ENCODE measurements at places on chromosomes 4 and X.

DNA sequence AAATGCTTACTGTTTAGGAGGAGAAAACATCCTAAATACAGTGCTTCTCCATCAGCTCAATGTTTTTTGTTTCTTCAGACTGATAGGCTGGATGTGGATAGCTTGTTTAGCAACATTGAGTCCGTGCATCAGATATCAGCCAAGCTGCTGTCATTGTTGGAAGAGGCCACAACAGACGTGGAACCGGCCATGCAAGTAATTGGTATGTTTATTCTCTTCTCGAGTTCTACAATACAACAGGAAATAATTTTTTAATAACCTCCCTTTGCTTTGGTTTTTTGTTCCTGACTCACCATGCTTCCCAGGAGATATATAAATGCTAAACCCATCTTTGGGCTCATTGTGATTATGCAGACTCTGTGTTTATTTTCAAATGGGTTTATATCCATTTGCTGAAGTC, 60.9 kb downstream of the ARHGEF38 start:
- DNase-seq, result no peak

DNA sequence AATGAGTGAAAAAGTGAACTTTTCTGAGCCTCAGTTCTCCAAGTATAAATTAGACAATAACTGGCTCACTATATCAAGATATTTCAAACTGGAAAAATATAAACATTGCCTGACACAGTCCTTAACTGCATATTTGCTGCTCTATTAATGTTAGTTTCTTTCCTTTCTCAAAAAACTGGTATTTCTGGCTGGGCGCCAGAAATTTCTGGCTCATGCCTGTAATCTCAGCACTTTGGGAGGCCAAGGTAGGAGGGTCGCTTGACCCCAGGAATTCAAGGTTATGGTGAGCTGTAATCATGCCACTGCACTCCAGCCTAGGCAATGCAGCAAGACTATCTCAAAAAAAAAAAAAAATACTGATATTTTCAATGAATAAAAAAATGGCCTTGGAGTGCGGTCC, 227.0 kb downstream of the MAGEB17 start:
- DNase-seq, result peak; percentile 12

DNA sequence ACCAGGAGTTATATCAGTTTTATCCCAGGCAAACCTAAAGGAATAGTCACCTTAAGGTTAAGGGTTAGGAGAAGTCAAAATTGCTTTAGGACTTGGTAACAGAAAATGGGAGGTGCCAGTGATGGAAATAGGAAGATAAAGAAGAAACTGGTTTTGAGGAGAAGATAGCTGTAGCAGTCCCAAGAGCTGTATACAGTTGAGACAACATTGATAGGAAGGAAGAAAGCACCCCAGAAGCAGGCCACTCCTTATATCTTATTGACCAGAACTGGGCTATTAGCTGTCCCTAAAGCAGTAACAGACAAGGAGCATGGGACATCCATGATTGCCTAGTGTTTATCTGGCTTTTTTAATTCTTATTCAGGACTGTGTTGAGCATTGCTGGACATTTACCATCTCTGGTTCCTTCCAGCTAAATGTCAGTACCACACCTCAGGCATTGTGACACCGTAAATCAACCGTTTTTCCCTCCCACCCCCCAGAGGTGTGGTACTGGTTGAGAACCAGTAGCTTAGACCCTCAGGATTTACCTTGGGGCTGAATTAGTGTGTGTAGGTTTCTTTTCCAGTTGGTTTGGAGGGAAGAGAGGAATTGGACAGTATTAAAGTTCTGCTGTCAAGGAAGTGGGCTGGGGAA, 2.0 kb upstream of the PGRMC2 start:
- no peak for DNase-seq

- peak; percentile 18 for DNase-seq
These were observed 85.1 kb upstream of the UCP1 start for GRCh38 chr4:140653718-140654494.

DNA sequence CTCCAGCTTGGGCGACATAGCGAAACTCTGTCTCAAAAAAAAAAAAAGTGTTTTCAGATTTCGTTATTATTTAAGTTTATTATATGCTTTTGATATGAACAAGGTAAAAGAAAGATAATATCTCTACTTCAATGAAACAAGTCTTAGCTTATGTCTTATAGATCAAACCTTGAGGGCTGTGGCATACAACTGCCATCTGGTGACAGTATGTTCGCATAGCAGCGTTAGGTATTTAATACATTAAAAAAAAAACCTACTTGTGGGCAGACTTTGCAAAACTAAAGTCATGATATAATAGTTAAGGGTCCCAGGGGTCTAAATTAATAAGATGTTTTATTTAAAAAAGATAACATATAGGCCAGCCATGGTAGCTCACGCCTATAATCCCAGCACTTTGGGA, 161.2 kb upstream of the AMOT start:
- DNase-seq, result peak; percentile 0

DNA sequence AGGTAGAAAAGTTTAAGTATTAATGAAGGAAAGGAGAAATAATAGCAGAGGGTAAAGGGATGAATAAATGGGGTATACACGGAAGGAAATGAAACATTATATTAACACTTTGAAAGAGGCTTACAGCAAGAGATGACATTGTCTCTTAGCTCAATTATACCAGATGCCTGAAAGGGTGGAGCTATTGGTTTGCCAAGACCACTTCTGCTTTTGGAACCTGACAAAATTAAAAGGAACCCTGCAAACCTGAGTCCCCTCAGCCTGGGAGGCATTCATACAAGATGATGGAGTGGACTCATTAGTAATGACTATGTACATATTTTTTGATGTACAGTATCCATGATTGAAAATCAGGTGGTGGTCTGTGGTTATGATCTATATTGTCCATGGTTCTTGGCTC, 45.1 kb upstream of the HPF1 start:
- no peak for DNase-seq

GRCh38 chr4:8912089-8912455, 40.4 kb upstream of the HMX1 start:
- DNase-seq, result no peak

DNA sequence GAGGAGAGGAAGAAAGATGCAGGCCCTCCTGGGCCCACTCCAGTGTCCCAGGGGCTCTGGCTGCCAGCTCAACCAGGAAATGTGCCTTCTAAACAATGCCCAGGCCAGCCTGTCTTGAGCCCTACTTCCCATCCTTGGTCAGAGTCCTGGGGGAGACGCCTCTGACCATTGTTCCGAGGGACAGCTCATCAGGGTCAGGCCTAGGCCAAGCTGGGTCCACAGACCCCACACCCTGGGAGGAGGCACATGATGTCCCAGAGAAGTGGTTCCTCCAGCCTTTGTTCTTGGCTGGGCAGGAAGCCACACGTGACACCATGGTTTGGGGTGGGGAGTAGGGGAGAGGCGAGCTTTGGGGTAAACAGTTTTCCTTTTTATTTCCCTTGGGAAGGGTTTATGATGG, 102.5 kb downstream of the EFNB1 start:
- no peak for DNase-seq

GRCh38 chrX:18927558-18927957, 56.4 kb downstream of the PHKA2 start:
- DNase-seq, result no peak

DNA sequence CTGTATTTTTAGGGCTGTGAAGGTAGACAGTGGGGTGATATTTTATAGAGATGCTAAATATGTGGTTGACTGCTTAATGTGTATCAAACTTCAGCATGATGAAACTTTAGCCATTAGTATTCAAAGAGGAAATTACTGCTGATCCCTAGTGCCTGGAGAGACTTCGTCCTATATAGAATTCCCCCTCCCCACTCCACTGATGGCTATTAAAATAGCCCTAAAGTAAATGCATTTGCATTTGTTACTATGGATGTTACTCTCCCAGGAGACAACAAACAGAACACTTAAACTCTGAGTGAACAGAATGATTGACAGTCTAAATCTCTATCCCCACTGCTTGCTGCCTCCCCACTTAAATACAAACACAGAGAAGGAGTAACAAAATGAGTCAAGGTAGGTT, 39.1 kb downstream of the ADGRL3 start:
- no peak for DNase-seq

DNA sequence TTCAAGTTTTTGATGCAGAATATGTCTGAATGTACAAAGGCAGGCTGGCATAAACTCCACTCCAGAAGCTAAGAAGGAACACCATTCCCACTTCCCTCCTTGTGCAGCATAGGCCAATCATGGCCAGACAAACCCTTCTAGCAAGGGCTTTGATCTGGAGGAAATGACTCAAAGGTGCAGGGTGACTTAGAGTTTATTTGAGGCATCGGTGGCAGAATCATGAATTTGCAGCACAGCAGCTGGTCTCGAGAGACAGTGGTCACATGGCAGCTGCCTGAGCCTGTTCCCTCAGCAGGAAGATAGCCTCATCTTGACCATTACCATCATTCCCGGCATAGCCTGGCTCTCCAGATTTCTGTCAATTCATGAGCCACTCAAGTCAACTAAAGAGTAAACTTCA, 154.5 kb downstream of the ATP10D start:
- DNase-seq, result peak; percentile 57

DNA sequence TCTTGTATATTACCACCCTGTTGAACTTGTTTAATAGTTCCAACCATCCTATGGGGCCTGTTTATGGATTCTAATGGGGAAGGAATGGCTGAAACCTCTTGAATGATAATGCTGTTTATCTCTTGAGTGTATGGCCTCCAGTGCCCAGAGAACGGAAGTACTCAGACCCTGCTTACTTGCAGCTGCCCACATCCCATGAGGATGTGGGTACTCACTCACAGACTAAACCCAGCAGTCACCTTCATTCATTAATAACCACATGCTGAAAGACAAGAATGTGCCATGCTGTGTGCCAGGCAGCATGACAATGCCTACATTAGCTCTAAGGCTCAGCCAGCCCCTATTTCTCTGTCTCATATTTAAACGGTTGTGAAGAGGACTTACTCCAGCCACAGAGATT, 5.9 kb upstream of the ARMCX5 start:
- DNase-seq, result no peak

- peak; percentile 91 for DNase-seq
These were observed 26.8 kb upstream of the AREG start for GRCh38 chr4:74418063-74418670.

- no peak for DNase-seq
These were observed 510.3 kb downstream of the TECRL start for GRCh38 chr4:63898961-63899360.

GRCh38 chr4:139558235-139559088, 2.4 kb upstream of the SETD7 start:
- DNase-seq, result no peak

DNA sequence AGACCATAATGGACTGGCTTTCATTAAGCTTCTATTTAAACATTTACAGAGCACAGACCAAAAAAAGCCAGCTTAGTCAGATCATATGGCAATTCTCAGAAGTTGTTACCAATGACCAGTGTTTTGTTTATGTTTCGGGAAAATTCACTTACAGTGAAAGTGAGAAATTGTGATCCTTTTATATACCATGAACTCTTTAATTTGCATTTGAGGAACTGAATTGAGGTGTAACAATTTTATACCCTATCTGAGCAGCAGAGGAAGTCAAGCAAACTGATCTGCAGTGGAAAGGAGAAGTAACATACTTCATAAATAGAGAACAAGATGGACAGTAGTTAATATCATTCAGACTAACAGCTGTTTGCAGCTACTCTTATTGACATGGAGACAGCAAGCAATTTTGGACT, 97.1 kb downstream of the TMA16 start:
- no peak for DNase-seq

DNA sequence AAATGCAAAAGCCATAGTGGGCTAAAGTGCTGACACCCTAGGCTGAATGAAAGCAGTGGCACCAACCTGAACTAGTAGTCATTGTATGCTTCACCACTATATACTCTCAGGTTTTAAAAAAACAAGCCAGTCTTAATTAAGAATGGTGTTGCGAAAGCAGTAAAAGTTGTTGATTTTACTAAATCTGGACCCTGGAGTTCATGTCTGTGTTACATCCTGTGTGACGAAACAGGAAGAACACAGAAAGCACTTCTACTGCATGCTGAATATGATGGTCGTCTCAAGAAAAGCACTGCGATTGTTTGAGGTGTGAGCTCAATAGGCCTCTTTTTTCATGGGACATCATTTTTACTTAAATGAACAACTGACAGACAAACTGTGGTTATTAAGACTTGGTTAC, 24.2 kb upstream of the GDPD2 start:
- peak; percentile 25 for DNase-seq

DNA sequence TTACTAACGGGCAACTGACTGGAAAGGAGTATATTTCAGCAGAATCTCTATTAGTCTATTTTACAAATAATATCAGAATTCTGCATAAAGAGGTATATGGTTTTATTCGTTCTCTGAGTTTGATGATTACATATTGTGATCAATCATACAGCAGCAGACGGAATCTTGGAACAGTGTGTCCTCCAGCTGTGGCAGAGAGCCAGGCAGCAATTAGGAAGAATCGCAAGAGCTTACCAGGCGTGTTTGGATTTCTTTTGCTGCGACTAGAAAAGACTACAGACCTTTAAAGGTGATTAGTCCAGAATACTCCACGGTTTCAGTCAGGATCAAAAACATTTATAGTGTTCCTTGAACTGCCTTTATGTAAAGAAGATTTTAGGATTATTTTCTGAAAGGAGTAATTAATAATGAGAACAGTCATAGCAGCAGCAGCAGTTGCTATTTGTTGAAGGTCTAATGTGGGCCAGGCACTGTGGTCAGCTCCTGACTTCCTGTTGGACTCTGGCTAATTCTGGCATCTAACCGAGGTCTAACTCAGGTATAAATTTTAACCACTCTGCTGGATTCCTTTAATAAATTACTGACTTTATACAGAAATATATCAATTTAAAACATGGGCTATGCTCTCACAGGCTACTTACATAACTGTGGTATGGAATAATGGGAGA, 225.3 kb upstream of the CXorf66 start:
- peak; percentile 25 for DNase-seq

DNA sequence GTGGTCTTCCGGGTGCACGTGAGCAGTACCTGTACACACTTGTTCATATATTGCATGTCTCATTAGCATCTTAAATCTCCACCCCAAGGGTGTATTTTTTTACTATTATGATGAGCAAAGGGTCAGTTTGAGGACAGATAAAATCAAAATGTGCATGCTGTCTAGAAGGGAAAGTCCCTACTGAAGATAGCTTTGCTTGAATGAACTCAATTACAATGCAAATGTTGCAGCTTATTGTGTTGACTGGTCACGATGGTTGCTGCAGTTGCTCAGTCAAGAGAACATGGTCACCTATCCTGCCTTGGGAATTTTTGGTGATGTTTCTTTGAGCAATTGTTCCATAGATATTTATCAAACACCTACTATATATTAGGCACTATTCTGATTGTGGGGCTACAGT, 103.8 kb upstream of the MID1IP1 start:
- DNase-seq, result no peak

DNA sequence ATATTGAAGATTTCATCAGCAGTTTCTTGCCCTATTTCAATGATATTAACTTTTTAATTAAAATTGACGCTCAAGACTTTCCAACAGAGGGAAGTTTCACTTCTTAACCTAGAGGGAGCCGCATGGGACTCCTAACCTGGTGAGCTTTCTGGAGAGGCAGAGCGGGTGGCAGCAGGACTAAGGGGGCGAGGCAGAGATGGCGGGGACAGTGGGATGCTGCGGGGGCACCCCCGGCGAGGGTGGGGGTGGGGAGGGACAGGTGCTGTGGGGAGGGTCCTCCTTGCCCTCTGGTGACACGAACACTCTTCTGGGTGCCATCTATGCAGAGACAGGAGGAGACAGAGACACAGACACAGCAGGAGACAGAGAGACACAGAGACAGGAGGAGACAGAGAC, 104.4 kb downstream of the ADRA2C start:
- DNase-seq, result no peak

Data from fibroblast of skin of right biceps (primary cell).